ENCODE measurements at places on chromosomes 4 and X.

DNA sequence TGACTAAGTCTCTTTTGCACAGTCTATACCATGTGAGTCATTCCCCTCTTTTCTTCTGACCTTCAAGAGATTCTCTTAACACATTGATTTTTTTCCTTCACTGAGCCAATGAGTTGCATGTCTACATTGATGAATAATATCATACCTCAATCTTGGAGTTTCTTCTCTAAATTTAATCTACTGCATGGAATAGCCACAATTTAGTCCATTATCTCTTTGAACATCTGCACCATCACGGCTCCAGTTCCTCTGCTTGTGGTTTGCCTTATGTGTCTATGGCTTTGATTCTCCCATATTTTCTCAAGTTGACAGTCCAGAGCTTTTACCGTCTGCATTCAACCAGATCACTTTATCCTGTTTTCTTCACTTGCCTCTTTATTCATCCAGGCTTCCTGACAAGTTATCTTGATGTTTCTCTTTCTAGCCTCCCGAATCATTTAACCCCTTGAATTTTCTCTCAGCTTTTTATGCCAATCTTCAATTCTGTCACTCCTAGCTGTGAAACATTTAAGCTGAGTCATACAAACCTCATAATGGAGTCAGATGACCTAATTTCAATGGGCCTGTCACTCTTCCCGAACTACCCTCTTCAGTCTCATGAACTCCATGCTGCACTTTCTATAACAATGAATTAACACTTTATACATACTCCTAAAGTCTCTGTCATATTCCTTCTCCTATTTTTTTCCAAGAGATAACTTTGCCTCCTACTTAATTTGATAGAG is 222.3 kb downstream of the CPE start:
- DNase-seq = no peak

DNA sequence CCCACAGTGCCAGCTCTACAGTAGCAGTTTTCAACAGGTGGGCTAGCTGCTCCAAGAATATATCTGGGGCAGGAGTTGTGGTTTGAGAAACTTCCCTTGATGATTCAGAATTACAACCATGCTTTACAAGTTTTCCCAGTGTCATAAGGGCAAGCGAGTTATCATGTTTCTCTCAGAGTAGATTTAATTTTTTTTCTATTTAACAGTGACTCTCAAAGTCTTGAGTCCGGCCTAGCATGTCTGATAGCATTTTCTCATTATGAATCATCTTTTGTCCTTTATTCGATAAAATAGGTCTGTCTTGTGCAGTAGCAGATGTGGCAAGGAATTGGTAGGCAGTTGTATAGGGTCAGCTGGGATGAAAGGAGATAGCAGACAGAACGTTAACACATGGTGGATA is 62.2 kb upstream of the SPANXD start:
- DNase-seq = no peak

- no peak for DNase-seq
Observed at GRCh38 chr4:138916763-138917162, 98.8 kb upstream of the NOCT start.

DNA sequence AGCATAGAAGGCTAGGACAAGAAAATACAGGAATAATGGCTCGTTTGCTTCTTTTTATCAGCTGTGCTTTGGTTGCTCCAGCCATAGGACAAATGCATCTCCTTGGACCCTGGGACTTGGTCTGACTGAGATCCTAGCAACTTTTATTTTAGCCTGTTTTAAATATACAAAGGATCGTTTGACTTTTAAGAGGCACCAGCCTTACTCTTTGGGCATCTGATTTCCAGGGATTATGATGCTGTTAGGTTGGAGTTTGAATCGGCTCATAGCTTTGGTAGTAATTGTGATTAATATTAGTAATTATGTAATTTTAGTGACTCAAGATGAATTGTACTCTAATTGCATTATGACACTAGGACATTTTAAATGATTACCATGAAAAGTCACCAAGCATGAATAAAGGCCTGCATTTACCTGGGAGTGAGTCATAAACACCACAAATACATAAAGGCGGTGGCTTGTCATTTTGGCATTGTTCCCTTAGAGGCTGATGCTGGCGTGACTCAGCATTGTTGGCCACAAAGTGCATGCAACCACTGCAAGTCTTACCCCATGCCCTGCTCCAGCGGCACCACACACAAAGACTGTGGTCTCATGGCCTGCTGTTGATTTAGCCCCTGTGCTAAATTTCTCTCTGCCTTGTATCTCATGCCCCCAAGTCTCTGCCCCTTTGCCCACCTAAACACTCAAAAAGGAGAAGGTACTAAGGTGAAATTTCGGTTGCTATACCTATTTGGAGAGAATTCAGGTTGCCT is 12.4 kb downstream of the GPAT3 start:
- DNase-seq = peak; percentile 78

- peak; percentile 90 for DNase-seq
Observed at GRCh38 chrX:74343343-74344279, 39.6 kb downstream of the ZCCHC13 start.

DNA sequence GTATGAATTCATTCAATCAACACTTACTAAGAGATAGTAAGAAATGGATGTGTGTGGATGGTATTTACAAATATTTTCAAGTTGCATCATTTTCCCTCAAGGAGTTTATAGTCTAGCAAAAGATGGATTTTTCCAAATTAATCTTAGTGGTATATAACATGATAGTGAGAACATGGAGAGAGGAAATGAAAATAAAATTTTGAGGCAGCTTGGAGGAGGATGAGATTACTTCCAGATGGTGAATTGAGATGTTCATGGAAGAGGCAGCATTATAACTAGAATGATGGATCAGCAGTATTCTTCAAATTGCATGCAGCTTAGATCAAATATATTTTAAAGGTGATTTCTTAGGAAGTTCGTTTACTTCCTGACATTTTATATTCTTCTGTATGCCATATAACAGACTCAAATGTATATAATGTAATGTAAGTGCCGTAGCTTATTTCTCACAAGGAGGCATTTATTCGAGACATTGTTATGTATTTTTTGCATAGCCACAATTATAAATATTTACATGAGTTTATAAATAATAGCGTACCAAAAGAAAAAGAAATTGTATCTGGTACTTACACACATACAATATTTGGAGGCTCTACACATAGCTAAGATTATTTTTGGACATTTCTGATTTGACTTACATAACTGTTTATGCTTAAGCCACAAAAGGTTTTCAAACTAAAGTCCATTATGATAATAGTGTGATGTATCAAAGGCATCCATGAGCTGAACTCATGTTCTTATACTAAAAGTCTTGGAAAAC is 439.4 kb downstream of the SPRY1 start:
- no peak for DNase-seq

DNA sequence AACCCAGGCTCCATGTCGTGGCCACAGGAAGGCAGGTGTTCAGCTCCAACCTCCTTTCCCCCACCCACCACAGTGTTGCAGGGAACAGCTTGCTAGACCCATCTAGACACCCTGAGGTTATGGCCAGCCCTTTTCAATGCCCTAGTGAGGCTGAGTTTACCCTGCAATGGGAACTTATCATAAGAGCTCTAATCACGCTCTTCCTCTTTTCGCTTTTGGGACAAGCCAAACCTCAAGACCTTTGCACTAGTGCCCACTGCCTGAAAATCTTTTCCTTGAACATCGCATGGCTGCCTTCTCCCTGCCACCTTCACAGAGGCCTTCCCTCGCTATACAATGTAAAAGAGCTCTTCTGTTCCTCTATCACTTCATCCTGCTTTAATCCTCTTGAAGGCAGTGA is 2.4 kb upstream of the FGFBP2 start:
- peak; percentile 20 for DNase-seq

DNA sequence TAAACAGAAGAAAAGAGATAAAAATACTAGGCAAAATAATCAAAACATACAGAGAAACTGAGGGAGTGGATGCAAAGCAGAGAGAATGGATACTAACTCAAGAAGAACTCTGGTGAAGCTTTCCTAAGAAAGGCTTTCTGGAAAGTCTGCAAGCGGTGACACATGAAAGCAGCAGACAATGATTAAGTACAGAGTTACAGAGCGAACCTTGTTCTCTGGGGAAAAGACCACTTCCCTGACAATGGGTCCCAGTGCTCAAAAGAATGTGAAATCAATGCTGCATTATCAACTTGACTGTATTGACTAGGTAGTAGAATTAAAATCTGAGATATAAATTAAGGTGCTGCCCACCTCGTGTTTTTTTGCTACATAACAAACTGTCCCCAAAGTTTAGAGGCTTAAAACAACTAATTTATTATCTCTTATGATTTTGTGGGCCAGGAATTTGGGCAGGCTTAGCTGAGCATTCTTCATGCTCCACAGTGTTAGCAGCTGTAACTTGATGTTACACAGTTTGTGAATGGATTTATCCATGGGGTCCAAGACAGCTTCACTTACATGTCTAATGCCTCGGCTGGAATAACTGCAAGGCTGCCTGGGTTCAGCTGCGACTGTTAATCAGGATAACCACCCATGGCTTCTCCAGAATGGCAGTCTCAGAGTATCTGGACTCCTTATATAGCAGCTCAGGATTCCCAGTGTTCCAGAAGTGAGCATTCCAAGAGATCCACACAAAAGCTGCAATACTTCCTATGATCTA is 106.9 kb upstream of the INPP4B start:
- no peak for DNase-seq

DNA sequence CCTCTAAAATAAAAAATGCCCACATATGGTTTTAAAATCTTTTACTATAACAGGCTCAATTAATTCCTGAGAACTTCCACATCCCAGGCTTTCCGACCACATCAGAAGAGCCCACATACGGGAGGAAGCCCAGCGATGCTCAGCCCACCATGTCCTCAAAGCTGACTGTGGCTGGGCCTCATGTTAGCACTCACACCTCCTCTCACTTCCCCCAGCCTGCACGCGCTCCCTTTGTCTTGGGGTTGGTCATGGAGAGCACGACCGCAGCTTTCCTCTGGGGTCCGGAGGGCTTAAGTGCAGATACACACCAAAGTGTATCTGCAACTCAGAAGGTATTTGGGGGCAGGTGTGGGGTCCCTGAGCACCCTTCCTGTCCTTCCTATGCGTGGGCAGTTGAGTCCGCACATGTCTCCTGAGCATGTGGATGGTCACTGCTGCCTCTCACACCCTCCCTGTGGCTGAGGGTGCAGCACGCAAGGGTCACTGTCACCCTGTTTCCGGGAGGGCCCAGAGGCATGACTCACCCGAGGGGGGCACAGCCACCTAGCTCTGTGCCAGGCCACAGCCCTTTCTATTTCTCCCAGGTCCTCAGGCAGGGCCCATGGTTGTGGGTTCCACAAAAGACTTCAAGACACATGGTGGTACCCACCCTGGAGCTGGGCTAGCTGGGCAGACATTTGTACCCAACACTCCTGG is 21.2 kb downstream of the WDR1 start:
- DNase-seq = peak; percentile 17

DNA sequence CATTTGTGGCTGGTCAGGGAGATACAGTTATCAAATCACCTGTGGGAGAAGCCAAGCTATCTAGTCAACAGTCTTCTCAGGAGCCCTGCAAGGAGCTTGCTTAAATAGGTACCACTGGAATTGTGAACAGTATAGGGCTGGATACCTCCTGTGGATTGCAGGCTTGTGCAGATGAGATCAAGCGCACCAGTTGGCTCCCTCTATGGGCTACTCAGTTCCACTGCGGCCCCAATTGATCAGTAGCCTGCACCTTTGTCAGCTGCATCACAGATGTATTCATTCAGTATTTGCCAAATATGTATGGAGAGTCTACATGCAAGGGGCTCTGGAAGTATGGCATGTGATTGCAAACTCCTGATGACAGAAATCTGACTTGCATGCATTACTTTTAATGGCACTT is 28.6 kb downstream of the TEX13A start:
- DNase-seq = no peak

- DNase-seq = no peak
Observed at GRCh38 chrX:40912166-40912565, 173.1 kb upstream of the USP9X start.

GRCh38 chrX:45669715-45670340 is 469.2 kb upstream of the DIPK2B start:
- DNase-seq = no peak

DNA sequence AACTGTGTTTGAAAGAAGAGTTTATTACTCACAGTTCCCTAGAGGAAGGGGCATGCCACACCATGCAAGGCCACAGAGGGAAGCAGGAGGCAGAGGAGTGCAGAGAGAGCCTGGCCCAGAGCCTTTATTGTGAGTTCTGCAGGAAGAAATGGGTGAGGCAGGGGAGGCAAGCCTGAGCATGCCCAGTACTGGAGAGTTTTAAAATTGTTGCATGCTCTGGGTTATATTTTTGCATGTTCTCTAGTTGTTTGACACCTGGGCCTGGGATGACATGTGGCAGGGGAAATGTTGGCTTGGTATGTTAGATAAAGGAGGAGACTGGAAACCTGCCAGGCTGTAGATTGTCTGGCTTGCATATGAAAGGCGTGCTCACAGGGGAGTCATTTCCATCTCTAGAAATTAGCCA is 19.7 kb upstream of the CRMP1 start:
- no peak for DNase-seq

DNA sequence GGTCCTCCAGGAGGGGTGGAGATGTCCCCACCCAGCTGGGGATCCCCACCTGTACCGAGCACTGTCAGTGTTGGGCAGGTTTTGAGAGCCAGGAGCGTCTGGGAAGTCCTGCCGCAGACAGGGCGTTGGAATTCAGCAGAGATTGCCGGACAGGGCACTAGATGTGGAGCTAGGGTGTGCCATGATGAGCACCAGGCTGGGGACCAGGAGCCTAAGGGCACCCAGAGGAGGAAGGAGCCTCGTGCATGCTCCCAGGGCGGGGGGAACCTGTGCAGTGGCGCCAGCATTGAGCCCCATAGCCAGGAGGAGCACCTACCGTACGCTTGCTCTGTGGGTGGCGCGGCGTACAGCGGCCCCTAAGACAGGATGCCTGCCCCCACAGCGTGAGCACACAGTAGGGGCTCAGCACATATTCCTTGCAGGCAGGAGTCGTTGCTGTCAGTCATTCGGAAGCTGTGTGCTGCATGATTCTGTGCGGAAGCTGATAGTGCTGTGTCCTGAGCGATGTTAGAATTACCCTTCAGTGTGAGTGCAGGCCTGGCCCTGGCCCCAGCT is 18.8 kb upstream of the TADA2B start:
- no peak for DNase-seq

- no peak for DNase-seq
Observed at GRCh38 chr4:41069838-41070237, 144.5 kb downstream of the APBB2 start.

- DNase-seq = no peak
Observed at GRCh38 chrX:125778261-125778660, 387.8 kb downstream of the DCAF12L2 start.

DNA sequence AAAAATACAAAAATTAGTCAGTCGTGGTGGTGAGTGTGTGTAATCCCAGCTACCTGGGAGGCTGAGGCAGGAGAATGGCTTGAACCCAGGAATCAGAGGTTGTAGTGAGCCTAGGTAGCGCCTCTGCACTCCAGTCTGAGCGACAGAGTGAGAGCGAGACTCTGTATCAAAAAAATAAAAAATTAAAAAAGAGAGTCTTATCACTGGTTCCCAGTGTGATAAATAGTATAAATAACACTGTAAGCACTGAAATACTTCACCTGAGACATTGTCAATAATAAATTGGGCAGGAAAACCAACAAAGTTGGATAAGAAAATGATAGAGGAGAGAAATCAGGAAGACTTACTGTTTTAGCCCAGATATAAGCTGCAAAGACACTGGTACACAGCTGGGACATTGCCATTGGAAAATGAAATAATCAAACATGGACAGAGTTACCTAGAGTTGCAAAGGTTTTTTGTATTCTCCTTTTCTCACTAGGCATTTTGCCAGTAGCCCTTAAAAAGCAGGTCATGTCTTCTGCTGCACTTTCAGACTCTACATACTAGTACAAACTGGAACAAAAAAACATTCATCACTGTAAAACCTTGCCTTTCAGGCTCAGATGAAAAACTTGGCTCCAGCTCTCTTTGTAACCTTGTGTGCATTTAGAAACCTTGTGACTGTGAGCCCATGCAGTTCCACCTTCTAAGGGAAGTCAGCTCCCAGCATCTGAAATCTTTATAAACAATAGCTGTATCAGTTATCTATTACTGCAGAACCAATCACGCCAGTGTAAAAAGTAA is 55.0 kb upstream of the PPP1R2C start:
- no peak for DNase-seq

Data from inflammatory macrophage treated with lipopolysaccharide for 1 hour (primary cell).